SJSA1 (cell line): ENCODE measurements at places on chromosomes 11 and 22.

- H3K36me3 ChIP-seq, result no peaks in the 10 kb centered on the region
- H3K4me1 ChIP-seq, result peaks cover 45% of the 10 kb centered on the region
- H3K27ac ChIP-seq, result no peak overlapping the region
- no peak for DNase-seq
Measured at GRCh38 chr11:108914981-108915380, 250.1 kb downstream of the DDX10 start.

- H3K4me3 ChIP-seq, result peak overlapping the region; percentile 69
- no peak overlapping the region for H3K27ac ChIP-seq
- peaks cover 22% of the 10 kb centered on the region for H3K36me3 ChIP-seq
- H3K4me1 ChIP-seq, result peaks cover 50% of the 10 kb centered on the region
- no peak for DNase-seq
- H3K27me3 ChIP-seq, result no peaks in the 10 kb centered on the region
Measured at GRCh38 chr11:119335655-119336543, 1.6 kb downstream of the RNF26 start.

DNA sequence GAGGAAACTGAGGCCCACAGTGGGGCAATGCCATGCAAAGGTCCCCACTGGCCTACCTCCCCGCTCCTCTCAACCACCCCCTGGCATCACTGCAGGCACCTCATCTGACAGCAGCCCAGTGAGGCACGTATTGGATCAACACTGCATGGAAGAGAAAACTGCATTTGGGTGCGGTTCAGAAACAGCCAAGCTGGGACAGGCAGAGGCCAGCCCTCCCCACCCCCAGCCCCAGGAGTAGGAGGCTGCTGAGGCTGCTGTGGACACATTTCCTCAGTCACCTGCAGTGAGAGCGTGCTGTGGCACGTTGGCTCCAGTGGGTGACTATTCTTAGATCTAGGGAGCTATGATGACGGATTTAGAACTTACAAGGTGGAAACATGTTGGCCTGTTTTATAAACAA, 63.7 kb downstream of the KCNC1 start:
- no peaks in the 10 kb centered on the region for H3K27me3 ChIP-seq
- DNase-seq, result no peak
- no peaks in the 10 kb centered on the region for H3K36me3 ChIP-seq
- no peak overlapping the region for H3K4me3 ChIP-seq
- H3K27ac ChIP-seq, result no peak overlapping the region

DNA sequence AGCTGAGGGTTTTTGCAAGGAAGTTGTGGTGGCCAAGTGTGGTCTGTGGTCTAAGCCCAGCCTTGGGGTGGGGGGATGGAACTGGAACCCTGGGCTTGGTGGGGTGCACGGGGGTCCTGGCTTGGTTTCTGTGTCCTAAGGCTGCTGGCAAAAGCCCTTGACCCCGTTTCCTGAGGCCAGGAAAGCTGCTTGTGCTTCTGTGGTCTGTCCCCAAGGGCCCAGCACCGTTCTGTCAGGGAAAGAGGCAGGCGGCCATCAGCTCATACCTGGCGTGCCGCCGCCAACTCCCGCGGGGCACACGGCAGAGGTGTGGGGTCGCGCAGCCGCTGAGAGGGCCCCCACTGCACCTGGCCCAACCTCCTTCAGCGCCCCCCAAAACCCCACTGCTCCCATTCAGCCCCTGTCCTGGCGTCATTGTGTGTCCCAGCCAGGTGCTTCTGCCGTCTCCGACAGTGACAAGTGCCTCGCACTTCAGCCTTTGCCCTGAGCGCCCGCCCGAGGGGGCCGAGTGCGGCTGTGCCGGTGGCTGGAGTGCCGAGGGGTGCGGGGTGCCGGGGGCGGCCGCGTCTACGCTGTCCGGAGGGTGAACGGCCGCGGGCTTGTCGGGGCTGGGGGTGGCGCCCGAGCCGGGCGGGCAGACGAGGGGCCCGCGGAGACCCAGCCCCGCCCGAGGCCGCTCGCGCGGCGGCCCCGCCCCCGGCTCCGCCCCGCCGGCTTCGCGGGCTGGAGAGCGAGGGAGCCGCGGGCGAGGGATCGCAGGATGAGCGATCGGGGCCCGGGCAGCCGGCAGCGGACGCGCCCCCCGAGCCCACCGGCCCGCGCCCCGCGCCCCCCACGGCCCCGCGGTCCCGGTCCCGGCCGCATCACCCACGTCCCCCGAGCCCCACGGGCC, at the start of gene CNIH2:
CNIH2 (plus strand) TSS at position 705 of the 892 bp plus-strand sequence. CDS start 282 bp downstream, outside the sequence.
- peaks cover 55% of the 10 kb centered on the region for H3K36me3 ChIP-seq
- DNase-seq, result no peak
- H3K4me1 ChIP-seq, result peaks cover 27% of the 10 kb centered on the region
- H3K27ac ChIP-seq, result no peak within 1 kb of the TSS
- H3K27me3 ChIP-seq, result no peaks in the 10 kb centered on the region

GRCh38 chr22:39617342-39617741, 46.8 kb downstream of the CACNA1I start:
- H3K27ac ChIP-seq, result no peak overlapping the region
- peaks cover 8% of the 10 kb centered on the region; the same call in 1 of the 2 replicates for H3K27me3 ChIP-seq
- H3K4me1 ChIP-seq, result no peaks in the 10 kb centered on the region
- no peaks in the 10 kb centered on the region for H3K36me3 ChIP-seq
- no peak for DNase-seq

DNA sequence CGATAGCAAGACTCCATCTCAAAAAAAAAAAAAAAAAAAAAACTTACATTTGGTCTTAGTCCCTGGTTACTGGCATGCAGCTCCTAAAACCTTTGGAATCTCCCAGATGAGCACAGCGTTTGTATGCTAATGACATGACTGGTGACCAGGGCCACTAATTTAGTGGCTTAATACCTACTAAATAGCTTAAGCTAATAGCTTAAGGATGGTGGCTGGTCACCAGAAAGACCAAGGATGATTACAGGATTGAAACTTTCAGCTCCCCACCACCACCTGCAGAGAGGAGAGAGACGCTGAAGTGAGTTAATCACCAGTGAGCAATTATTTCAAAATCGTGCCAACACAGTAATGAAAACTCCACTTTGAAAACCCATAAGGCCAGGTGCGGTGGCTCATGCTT, 37.1 kb downstream of the DENND5A start:
- H3K27me3 ChIP-seq, result no peaks in the 10 kb centered on the region
- no peak overlapping the region for H3K4me3 ChIP-seq
- no peak for DNase-seq

DNA sequence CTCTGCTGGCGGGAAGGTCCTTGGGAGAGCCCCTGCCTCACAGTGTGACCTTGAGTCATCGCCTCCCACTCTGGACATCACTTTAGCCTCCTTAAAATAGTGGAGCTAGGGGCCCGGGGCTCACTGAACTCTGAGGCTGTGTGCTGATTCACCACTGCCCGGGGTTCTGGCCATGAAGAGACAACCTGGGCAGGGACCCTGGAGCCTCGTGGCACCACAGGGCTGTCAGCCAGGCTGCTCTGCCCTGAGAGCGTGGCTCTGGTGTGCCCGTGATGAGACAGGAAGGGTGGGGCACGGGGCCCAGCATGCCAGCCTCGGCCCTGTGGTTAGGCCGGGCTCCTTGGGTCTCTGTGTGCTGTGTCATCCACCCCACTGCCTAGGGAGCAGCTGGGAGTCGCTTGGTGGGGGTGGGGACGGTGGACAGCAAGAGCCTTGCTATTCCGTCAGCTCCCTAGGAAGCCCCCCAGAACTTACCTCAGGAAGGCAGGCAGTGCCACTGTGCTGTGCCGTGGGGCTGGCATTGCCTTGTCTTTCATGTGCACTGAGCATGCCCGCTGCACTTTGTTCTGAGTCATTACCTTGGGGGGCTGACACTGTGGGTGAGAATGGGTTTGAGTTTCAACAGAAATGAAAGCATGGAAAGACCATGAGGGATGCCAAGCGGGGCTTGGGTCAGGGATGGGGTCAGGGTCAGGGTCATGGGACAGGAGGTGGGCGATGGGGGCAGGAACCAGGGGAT, 31.7 kb downstream of the TPCN2 start:
- H3K27me3 ChIP-seq, result no peaks in the 10 kb centered on the region
- H3K4me1 ChIP-seq, result peaks cover 25% of the 10 kb centered on the region
- peak overlapping the region; percentile 66 for H3K27ac ChIP-seq
- DNase-seq, result peak; percentile 86

DNA sequence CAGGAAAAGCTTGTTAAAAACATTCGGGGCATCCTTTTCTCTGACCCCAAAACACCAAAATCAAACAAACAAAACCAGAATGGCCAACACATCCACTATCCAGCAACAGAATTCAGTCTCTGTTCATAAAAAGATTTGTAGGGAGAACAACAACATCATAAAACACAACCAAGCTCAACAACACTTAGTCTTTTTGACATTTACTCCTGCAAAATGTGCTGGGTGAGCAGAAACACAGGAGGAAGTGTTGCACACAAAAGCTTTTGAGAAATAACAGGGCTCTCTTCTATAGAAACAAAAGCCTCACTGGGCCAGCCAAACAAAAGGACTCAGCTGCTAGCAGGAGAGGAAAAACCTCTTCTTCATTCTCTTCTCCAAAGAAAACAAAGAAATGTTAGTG, 736.0 kb upstream of the CCDC90B start:
- H3K27ac ChIP-seq, result no peak overlapping the region
- no peaks in the 10 kb centered on the region for H3K27me3 ChIP-seq
- no peak for DNase-seq
- H3K4me1 ChIP-seq, result peaks cover 3% of the 10 kb centered on the region; the same call in 1 of the 2 replicates

GRCh38 chr11:37811349-37811748, 1213.3 kb upstream of the RAG2 start:
- H3K27ac ChIP-seq, result no peak overlapping the region
- H3K4me3 ChIP-seq, result no peak overlapping the region
- no peaks in the 10 kb centered on the region for H3K4me1 ChIP-seq
- no peak for DNase-seq

DNA sequence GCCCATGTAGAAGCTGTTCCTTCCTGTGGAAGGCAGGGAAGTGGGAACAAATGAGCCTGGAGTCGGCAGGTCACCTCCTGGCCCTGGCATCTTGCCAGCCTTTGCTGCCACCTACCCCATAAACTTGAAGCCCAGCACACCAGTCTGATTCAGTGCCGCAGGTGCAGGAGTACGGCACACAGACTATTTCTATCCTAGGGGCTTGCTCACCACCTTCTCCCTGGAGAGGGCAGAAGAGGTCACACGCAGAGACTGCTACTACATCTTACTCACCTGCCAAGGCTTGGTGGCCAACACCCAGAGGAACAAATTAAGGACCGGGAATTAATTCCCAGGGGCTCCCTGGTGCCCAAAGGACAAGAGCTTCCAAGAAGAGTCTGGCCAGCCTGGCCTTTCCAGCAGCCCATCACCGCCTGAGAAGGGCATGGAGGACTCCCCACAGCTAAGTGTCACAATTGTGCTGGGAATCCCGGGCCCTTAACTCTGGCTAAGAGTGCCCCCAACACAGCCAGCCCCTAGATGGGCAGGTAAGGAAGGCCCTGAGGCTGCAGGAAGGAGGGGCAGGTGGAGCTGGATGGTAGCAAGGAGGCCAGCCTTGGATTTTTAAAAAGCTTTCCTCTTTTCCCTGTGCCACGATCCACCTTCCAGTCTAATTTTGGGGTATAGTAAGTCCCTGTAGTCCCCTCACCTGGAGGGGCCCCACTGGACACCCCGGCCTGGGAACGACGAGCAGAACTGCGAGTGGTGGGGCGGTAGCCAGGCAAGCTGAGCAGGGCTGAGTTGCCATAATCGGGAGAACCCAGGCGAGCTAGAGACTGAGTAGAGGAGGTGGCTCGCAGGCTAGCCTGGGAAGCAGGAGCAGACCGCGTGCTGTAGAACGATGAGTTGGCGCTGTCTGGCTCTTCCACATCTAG, 6.9 kb downstream of the IL18BP start:
- no peaks in the 10 kb centered on the region for H3K27me3 ChIP-seq
- DNase-seq, result no peak
- peaks cover 70% of the 10 kb centered on the region for H3K36me3 ChIP-seq
- H3K4me1 ChIP-seq, result no peaks in the 10 kb centered on the region
- H3K27ac ChIP-seq, result no peak overlapping the region
